Stimulated activated CD8-positive, alpha-beta memory T cell treated with anti-CD3 and anti-CD28 coated beads, Interleukin-2, amount 100 ng/mL, for 1 hour (primary cell): ENCODE measurements at places on chromosomes 6 and 20.

- no peak for DNase-seq
Observed at GRCh38 chr6:10682355-10682988, 11.9 kb downstream of the C6orf52 start.

GRCh38 chr20:32920530-32921298, 62.0 kb downstream of the EFCAB8 start:
- DNase-seq = no peak

DNA sequence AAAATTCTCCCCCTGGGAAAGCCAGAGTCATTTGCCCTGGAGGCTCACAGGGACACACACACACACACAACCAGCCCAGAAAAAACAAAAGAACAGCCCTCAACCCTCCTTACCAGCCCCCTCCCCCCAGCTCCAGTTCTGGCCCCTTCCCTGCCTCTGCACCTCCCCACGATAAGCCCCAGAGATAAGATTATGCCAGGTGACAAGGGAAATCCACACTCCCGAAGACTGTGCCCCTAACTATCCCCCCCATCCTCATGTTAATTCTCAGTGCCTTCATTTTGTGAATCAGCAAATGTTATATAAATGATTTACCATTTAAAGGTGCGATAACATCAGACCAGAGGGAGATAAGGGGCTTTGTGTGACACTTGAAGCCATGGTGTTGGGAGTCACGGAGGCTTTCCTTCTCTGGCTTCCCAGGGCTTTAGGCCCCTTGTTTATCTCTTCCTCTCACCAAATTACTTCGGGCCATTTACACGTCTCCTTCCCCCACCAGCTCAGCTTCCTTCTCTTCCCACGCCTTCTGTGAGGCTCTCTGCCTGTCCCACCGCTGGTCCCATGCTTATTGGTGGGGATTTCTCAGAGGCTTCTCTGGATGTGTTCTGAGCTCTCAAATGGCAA, 12.5 kb upstream of the FOXC1 start:
- DNase-seq = no peak

GRCh38 chr20:60332523-60332922, 374.3 kb downstream of the CDH26 start:
- DNase-seq = no peak

- peak; percentile 51 for DNase-seq
Observed at GRCh38 chr20:63639093-63639975, 12.4 kb upstream of the GMEB2 start.

DNA sequence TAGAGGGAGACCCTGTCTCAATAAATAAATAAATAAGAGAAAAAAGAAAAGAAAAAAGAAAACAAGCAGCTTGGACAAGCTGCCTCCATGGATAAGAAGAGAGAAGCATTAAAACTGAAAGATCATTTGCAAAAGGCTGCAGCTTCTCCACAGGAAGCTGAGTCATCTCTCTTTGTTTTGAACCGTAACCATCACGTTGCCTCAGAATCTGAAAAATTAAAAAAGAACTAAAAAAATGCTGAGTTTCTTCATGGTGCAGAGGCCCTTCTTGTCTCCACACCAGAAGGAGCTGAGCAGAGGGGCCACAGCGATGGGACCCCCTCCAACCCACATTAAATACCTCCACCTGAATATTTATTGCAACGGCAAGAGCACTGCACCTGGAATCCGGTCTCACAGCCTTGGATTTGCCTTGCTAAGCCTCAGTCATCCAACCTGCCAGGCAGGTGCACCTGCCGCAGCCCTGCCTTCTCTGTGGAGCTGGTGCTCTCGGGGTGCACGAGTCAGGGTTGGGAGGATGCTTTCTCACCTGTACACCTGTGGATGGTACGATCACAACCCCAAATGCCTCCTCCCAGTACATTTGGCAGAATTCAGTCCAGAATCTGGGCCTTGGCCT, 28.1 kb downstream of the TOX2 start:
- no peak for DNase-seq

- no peak for DNase-seq
Observed at GRCh38 chr6:129732034-129732433, 22.1 kb upstream of the ARHGAP18 start.

- no peak for DNase-seq
Observed at GRCh38 chr6:7697820-7698623, 27.9 kb upstream of the BMP6 start.

GRCh38 chr6:138206862-138207261, 11.4 kb downstream of the PBOV1 start:
- no peak for DNase-seq

GRCh38 chr6:137800762-137801161, 66.3 kb upstream of the TNFAIP3 start:
- DNase-seq = no peak

- no peak for DNase-seq
Observed at GRCh38 chr6:135423649-135424128, 73.9 kb downstream of the AHI1 start.

DNA sequence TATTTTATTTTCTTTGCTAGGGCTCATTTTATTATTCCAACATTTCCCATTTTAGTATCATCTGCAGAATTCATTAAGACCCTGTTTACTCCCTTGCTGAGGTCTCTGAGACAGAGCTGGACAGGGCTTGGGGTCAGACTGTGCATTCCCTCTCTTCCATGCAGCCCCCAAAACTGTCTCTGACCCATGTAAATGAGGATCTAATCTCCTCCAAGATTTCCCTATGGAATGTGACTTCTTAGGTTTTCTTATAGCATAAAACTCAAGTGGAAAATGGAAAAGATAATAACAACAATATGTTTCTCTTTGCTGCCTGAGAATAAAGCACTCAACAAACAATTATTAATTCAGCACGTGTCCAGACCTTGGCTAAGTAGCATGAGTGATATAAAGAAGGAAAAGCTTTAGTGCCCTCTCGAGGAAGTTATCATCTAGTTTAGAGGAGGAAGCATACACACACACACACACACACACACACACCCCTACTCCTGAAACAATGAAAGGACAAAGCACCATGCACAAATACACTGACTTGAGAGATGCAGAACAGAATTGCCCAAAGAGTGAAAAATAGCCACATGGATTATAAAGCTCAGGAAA, 815.5 kb downstream of the BCKDHB start:
- no peak for DNase-seq

DNA sequence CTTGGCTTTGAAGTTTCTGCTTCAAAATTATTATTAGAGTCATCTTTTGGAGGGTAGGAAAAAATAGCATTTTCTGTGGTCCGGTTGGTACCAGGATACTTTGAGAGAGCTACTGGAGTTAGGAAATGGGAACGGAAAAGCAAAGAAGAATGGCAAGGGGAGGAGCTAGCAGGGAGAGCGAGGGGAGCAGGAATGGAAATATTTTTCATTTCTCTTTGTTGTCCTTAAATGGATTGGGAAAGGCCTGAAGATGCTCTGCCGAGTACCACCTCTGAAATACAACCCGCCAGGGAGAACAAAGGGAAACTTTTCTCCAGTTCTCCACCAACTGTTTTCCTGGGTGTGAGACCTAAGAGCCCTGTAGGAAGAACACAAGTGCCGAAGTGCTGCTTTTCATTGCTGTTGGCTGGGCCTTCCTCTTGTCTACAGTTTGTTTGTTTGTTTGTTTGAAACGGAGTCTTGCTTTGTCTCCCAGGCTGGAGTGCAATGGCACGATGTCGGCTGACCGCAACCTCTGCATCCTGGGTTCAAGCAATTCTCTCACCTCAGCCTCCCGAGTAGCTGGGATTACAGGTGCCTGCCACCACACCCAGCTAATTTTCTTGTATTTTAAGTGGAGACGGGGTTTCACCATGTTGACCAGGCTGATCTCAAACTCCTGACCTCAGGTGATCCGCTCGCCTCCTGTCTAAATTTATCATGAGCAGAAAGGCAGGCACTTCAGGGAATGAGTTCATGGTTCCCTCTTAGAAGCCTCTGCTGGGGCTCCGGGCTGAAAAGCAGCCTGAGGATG, 3.5 kb upstream of the TRAF3IP2 start:
- no peak for DNase-seq

DNA sequence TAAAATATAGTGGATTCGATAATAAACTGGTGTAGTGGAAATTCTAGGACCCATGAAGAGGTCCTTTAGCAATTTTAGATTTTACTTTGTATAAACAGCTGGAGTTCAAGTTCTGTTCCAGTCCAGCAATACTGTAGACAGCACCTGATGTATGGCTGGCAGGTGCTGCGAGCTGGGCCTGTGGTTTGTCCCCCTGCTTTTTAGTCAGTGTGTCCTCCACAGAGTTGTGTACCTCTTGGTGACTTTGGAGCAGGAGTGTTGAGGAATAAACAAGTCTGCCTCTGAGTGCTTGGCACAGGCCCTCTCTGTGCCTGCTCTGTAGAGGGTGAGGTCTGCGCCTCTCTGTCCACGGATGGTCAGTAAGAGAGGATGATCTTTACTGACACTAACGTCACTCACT, 13.8 kb downstream of the STX16 start:
- DNase-seq = no peak
